ENCODE measurements at places on chromosomes 12 and 14.

DNA sequence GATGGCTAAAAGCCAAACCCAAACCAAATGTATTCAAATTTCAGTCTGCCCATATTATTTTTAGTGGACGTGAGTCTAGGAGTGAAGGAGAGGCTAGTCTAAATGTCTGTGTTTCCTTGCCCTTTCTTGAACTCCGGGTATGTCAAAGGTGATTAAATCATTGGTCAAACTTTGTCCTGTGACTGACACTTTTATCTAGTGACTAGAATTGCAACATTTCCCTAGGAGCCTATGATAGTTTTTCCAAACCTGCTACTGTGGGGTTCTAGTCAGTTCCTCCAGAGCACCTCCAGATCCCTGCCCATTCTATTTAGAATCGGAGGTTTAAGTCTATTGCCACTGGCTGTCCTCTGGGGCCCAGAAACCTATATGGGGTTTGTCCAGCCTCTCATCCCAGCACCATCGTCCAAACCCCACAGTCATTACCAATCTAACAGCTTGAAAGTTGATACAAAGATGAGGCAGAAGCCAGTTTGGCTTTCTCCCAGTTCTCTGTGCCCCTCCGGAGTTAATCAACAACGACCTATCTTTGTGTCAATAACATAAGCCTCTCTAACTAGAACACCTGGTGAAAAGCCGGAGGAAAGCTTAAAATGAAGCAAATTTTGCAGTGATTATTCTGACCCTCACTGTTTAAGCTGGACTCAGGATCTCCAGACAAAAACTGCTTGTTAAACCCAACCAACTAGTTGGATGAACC lies 306.7 kb downstream of the ZFP36L1 start:
- DNase-seq: no peak

GRCh38 chr14:90274019-90274418 lies 17.7 kb downstream of the PSMC1 start:
- DNase-seq: no peak

DNA sequence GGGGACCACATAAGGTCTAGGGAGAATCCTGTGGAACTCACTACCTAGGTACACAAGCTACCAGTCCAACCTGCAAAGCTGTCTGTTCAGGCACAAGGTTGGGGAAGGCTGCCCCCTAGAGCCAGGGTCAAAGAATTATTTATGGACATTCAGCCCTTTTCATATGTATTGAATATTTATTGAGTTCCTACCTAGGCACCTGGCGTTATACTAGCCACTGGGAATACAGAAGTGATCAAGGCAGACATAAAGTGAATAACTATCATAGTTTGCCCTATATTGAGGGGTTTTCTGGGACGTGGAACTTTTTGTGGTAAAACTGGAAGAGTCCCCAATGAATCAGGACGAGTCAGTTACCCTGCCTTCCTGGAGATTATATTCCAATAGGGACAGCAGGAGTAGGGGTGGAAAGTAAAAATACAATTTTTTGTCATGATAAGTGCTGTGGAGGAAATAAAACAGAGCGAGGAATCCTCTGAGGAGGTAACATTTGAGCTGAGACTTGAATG lies 5.8 kb upstream of the SLC48A1 start:
- no peak for DNase-seq

DNA sequence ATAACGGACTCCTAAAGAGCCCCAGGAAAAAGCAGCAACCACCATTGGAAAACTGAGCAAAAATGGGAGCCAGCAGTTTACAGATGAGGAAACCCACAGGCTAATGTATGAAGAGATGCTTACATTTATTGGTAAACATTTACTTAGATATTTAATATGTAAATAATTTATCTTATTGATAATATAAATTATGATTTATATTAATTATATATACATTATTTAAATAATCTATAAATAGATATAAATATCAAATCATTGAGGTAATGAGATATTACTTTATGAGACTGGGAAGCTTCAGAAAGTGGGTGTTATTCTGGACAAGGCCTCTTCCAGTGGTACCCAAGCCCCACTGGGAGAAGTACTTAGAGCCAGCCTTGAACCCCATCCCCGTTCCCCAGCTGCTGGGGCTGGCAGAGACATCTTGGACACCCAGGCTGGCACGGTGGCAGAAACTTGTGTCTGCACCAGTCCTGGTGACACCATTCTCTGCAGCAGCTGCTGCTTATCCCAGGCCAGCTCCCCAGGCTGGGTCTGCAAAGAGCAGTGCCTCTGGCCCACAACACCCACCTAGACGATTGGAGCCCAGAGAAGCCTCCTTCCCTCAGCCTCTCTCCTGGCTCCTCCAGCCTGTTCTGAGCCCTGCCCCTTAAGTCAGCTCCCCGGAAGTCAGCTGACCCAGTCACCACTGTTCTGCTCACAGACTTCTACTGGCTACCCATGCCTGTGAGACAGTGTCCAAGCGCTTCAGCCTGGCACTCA lies 25.9 kb downstream of the ISCA2 start:
- DNase-seq: peak; percentile 54

- DNase-seq: no peak
Observed at GRCh38 chr14:71311061-71311460, 403.8 kb downstream of the PCNX1 start.

- no peak for DNase-seq
Observed at GRCh38 chr12:116332705-116333380, 55.4 kb upstream of the MED13L start.

DNA sequence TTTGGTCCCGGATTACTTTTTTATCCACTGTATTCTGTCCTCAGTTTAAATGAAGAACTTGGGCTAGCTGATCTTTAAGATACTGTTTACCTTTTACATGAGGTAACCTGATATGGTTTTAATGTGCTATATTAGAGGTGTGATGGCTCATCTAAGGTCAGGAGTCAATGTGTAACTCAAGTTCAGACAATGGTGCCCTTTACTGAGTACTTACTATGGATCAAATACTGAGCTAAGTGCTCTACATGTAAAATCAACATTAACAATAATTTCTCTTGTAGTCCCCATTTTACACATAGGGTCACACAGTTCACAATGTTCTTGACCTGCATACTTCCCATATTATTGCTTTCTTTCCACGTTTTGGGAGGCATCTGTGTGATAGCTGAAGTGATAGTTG lies 79.2 kb downstream of the CEP83 start:
- DNase-seq: no peak

DNA sequence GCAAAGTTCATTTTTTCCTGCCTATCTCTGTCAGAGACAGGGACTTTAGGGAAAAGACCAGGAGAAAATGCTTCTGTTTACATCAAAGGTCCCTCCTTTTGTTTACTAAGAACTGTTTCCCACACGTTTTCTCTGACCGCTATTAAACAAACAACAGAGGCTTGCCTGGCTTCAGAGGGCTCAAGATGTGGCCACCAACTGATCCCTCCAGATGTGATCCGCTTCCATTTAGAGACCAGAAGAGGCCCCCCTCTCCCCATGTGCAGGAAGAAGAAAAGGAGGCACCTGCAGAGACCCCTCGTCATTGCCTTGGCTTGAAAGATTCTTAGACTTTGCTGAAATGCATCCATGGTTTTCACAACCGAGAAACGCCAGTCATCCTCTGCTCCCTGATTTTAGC lies 217.9 kb upstream of the PWP1 start:
- no peak for DNase-seq

DNA sequence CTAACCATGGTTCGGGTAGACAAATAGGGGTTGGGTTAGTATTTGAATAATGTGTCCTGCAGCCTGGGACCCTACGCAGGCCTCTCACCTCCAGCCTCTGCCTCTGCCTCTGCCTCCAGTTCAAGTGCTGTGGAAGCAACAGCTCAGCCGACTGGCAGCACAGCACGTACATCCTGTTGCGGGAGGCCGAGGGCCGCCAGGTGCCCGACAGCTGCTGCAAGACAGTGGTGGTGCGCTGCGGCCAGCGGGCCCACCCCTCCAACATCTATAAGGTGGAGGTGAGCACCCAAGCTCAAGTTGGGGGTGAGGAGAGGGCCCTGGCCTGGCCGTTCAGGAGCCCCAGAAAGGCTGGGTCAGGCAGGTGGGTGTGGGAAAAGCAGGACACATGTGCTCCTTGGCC lies 55.9 kb downstream of the TSPAN11 start:
- DNase-seq: no peak
